ENCODE measurements at places on chromosomes 7 and 10.

- no peak for DNase-seq
Measured at GRCh38 chr10:51911723-51912122, 212.3 kb upstream of the CSTF2T start.

DNA sequence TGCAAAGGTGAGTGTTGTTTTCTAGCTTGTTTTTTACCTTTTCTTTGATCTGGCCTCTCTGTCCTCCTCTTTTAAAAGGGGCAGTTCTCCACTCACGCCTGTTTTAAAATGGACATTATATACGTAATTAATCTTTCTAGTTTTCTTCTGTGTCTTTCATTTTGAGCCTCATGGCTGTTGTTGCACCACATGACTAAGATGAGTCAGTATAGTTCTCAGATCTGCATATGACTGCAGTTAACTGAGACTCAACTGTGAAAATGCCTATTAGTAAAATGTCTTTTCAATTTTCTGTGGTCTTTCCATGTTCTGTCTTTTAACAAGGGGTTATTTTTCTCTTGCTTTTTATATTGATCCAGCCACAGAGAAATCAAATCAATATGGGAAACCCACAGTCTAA lies 296.1 kb downstream of the CDK14 start:
- DNase-seq, result no peak

DNA sequence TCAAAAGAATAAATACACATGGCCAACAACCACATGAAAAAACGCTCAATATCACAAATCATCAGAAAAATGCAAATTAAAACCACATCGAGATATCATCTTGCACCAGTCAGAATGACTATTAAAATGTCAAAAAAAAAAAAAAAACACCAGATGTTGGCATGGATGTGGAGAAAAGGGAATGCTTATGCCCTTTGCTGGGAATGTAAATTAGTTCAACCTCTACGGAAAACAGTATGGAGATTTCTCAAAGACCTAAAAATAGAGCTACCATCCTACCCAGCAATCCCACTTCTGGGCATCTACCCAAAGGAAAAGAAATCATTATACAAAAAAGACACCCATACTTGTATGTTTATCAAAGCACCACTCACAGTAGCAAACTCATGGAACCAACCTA lies 45.0 kb upstream of the DIP2C start:
- DNase-seq, result no peak

- DNase-seq, result no peak
Measured at GRCh38 chr7:23422909-23423308, 47.4 kb downstream of the IGF2BP3 start.

- DNase-seq, result no peak
Measured at GRCh38 chr10:63030536-63030935, 102.6 kb upstream of the NRBF2 start.

DNA sequence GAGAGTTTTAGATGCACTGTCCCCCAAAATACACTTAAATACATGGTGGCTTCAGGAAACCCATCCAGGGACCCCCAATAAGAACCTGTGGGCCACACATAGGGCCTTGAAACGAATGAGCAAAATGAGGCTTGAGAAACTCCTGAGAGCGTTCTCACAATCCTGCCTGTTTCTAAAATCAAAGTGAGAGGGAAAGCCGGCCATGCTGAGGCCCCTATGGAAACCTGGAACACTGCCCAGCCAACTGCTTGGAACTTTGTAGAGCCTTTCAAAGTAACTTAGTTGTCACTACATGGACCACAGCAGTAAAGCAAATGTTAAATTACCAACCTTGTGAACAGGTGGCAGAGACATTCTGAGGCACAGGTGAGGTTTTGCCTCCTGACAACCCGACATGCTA lies 13.4 kb downstream of the SGMS1 start:
- no peak for DNase-seq

- no peak for DNase-seq
Measured at GRCh38 chr7:54769203-54769602, 10.2 kb upstream of the SEC61G start.

DNA sequence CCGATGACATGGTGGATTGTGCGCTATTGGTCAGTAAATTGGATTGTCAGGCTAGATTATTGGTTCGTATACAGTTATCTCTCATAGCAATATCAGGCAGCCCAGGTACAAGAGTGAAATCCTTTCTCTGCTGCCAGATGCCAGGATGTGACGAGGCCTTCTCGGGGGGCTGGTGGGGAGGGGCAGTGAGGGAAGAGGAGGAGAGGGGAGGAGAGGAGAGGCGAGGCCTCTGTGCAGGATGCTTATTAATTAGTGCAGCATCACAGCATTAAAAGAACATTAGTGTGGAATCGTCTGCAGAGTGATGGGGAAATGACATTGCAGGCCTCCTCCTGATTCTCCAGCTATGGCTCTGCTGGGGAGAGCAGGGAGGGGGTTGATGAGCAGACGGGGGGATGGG lies 30.5 kb upstream of the SLF2 start:
- no peak for DNase-seq

- DNase-seq, result no peak
Measured at GRCh38 chr7:67854221-67855178, 857.9 kb downstream of the TYW1 start.

- no peak for DNase-seq
Measured at GRCh38 chr10:11218395-11218794, 200.7 kb downstream of the CELF2 start.

- DNase-seq, result no peak
Measured at GRCh38 chr10:11548065-11548767, 63.2 kb downstream of the USP6NL start.

- DNase-seq, result no peak
Measured at GRCh38 chr7:43938892-43939482, 12.8 kb downstream of the UBE2D4 start.

- no peak for DNase-seq
Measured at GRCh38 chr7:28512668-28513440, 100.5 kb downstream of the CREB5 start.

DNA sequence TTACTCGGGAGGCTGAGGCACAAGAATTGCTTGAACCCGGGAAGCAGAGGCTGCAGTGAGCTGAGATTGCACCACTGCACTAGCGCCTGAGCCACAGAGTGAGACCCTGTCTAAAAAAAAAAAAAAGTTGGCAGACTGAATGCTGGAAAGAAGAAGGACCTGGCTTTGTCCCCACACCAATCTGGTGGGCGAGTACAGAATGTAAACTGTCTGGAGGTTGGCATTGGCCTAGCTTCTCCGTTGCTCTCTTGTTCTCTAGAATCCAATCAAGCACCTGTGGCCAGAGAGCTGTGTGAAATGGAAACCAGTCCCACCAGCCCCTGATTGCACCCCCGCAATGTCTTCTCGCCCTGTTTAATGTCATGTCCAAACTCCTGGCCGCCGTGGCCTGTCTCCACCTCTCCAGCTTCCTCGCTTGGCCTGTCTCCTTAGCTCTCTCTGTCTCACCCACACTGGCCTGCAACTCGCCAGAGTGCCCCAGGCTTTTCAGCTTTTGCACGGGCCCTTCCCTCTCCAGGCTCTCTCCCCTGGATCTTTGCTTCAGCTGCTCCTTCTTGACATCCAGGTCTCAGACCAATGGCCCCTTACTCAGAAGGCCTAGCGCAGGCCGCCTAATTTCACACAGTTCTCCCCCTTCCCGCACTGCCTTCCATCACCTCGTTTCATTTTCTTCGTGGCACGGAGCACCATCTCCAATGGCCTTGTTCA lies 670 bp upstream of the AGK start:
- no peak for DNase-seq

DNA sequence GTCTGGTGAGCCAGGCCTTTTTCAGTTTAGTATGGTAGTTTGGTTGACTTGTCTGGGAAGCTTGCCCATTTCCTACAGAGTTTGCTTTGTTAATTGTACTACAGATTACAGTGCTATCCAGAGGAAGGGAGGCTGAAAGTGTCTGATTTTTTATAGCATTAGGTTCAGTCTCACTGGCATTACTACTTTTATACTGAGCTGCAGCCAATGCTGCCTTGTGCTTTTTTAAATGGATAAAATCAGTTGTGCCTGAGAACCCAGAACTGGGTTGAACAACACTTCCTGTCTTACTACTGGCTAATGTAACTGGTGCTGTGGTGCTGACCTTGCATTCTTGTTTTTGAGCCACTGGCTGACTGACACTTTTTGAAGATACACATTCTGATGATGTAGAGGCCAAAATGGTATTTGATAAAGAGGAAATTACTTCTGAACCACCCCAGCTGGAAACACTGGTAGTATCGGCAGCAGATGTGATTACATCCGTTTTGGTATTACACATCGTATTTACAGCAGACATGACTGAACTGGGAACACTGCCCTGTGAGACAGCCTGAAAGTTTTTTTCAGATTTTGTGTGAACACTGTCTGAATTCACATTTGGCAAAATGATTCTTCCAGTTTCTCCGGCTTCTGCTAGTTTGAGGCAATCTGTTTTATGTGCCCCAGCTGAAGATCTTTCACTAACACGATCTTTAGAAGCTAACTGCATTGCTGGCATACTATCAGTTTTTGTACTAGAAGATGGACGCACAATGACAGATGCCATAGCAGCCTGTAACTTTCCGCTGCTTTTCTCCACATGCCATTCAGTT lies 74.1 kb downstream of the NRBF2 start:
- no peak for DNase-seq

- no peak for DNase-seq
Measured at GRCh38 chr7:152076324-152076821, 50.9 kb downstream of the GALNT11 start.

All from activated CD4-positive, CD25-positive, alpha-beta regulatory T cell (primary cell).